ENCODE measurements at places on chromosomes 6 and 20.

- DNase-seq = no peak
These were observed 114.4 kb downstream of the SLC23A2 start for GRCh38 chr20:4886771-4887527.

GRCh38 chr6:14142511-14143223, 25.1 kb downstream of the CD83 start:
- no peak for DNase-seq

DNA sequence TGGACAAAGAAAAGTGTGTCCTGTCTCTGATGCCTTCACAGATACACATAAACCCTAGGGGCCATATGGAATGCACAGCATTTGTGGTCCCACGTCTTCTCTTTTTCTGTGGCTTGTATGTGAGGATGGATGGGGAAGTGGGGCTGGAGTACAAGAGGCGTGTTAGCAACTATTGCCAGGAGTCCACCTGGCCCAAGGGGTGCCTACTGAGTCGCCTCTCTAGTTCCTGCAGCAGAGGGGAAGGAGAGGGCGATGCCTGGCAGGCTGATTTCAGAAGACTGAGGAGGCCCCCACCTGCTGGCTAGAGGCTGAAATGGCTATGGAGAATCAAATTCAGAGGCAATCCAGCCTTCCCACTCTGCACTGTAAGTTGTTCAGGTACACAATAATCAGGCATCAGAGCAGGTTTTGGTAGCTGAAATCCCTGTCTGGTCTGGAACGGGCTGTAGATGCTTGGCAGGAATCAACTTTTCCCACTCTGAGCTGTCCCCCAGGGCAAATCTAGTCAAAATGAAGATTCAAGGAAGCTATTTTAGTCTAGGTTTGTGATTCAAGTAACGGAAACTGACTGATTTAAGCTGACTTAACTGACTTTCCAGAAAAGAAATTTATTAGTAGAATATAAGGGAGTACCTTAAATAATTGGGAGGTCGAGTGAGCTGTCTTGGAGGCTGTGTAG, 14.9 kb upstream of the PPARD start:
- no peak for DNase-seq

DNA sequence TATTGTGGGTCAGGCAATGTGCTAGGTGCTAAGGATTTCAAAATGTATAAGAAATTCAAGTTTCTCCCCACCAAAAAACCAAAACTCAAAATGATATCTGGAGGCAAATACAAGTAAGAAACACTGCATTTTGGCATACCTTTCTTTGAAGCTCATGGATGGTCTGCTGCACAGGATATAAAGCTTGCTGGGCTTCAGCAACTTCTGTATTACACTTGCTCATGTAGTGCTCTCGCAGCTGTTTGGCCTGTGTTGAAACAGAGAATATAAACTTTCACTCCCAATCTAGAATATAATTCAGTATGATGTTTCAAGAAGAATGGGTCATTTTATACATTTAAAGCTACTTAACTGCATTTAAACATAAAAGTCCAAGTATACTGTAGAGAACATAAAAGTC, 39.6 kb downstream of the SHPRH start:
- DNase-seq = no peak

GRCh38 chr20:62010551-62011402, 54.9 kb downstream of the TAF4 start:
- no peak for DNase-seq

- no peak for DNase-seq
These were observed 113.6 kb upstream of the SLC22A16 start for GRCh38 chr6:110589865-110590513.

DNA sequence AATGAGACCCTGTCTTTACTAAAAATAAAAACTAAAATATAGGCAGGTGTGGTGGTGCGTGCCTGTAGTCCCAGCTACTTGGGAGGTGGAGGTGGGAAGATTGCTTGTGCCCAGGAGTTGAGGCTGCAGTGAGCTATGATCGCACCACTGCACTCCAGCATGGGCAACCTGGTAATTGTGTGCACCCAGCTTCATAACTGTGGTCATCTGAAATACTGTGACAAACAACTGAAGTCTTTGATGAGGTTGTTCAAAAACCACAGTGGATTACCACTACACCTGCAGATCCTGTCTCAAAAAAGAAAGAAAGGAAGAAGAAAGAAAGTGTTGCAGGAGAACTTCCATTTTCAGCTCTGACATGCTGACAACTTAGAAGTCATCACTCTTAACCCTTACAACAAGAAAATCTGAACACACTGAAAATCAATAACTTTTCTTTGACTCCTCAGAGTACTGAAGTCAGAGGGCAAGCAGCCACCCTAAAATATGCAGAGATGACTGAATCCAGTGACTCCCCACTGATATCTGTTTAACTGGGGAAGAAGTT, 13.8 kb upstream of the ZBP1 start:
- no peak for DNase-seq

DNA sequence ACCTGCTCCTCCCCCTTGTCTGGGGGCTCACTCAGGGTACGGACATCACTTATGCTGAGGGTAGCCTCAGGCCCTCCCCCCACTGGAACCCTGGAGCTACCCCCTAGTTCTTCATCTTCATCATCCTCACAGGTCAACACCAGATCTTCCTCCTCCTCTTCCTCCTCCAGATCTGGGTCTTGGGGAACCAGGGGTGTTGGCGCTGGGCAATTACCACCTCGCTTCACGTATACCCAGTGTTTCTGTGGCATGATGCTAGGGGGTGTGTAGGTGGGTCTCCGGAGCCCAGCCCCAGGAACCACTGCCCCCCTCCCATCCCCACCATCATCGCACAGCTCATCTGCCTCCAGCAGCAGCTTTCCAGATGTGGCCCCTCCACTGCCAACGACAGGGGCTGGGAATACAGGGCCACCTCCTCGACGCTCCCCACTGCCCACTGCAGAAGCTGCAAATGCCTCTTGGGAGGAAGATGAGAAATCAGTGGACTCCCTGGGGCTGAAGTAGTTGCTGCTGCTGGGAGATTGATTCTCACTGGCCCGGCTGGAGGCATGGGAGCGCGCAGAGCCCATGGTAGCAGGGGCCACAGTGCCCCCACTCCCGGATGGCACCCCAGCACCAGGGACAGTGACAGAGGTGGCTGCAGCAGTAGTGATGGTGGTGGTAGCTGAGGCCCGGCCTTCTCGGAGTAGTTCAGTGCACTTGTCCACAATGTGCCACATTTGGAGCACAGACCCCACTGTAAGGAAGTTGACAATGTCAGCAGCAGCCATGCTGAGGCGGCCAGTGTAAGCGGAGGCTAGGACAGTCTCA, 1.5 kb downstream of the ZBTB22 start:
- DNase-seq = no peak

DNA sequence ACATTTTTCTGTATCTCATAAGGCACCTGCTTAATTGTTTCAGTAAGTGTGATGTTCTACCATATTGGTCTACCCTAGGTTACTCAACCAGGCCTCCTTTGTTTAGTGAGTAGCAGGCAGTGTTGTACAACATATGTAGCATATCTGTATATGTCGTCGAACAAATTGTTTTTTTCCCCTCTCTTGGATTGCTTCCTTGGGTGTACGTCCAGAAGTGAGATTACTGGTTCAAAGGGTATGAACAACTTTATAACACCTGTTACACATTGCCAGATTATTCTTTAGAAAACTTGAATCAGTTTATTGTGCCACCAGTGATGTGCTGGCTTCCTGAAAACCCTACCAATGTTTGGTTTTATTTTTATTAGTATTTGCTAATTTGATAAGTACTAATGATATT, 14.7 kb downstream of the SLC16A10 start:
- DNase-seq = no peak

DNA sequence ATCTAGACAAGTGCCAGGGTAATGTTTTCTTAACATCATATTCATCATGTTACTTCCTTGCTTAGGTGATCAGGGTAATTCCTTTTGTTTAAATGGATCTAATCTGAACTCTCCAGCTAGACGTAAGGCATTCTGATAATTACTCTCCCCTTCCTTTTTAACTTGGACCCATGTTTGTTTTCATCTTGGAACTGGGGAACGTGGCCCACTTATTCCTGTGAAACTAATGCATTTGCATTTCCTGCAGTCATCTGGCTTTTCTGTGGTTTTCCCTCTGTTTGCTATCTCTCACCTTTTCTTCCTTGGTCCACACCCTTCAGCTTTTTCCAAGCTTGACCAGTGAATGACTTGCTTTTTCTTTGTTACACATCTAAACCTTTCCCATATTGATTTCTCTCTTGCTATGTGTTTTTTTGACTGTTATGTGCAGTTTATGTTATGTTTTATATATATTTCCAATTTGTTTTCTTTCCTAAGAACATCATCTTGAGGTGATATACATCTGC, 33.3 kb downstream of the SLX4IP start:
- no peak for DNase-seq

DNA sequence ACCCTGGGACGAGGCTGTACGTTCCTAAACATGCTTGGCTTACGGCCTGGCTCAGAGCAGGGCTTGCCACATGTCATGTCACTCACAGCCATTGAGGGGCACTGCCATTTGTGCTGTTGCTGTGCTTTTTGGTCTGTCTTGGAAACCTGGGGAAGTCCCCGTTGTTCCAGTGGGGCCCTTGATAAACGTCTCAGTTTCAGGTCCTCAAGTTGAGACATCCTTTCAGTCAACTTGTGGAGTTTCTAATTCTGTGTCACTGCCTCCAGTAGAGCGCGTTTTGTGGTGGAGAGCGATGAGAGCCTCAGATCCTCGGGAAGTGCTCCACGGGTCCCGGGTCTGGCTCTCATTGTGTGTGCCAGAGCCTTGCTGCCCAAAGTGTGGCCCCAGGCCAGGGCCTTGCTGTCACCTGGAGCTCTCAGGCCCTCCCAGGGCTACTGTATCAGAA, 43.0 kb upstream of the CCR6 start:
- no peak for DNase-seq

DNA sequence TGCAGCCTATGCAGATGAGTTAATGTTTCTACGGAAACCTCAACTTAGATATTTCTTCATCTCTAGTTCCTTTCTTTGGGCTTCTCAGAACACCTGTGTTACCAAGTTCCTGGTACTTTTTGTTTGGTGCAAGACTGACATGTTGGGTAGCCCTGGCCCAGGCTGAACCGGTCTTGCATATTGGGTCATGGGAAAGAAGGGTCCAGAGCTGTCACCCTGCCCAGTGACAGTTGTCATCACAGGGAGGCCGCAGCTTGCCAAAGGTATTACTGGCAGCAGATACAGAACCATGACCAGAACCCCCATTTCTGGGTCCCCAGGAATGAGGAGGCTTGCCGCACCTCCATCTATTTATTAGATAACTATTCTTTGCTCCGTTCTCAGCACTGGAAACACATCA, 40.2 kb downstream of the PDYN start:
- no peak for DNase-seq

GRCh38 chr20:55893031-55893430, 112.3 kb downstream of the CBLN4 start:
- DNase-seq = no peak

DNA sequence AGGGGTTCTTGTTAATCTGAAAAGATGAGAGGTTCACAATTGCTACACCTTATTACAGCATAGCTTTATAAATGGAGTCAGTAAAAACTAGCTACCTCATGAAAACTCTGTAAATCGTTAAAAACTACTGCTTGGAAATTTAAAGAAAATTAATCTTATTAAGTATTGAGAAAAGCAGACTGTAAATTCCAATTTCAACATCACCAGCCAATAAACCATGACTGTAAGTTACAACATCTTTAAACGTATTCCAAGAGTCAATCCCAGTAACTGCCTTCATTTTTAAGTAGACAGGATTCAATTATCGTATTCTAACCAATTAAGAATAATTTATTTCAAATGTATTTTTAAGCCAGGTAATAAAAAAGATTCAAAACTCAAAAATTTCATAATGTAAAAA, 70.3 kb downstream of the ATG5 start:
- DNase-seq = no peak

DNA sequence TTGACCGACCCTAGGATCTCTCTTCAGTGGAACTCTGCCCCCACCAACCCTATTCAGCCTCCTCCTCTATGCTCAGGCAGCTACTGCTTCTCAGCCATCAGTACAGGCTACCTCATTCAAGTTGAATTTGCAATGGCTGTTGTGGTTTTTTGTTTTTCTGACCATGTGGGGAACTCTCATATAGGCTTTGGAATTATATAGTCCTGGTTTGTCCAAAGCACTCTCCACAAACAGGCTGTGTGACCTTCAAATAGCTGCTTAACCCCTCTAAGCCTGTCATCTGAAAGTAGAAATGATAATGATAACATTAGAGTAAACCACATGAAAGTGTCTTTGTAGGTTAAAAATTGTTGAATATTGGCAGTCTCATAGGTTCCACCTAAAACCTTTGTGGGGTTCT, 80.3 kb downstream of the UNC5CL start:
- no peak for DNase-seq

DNA sequence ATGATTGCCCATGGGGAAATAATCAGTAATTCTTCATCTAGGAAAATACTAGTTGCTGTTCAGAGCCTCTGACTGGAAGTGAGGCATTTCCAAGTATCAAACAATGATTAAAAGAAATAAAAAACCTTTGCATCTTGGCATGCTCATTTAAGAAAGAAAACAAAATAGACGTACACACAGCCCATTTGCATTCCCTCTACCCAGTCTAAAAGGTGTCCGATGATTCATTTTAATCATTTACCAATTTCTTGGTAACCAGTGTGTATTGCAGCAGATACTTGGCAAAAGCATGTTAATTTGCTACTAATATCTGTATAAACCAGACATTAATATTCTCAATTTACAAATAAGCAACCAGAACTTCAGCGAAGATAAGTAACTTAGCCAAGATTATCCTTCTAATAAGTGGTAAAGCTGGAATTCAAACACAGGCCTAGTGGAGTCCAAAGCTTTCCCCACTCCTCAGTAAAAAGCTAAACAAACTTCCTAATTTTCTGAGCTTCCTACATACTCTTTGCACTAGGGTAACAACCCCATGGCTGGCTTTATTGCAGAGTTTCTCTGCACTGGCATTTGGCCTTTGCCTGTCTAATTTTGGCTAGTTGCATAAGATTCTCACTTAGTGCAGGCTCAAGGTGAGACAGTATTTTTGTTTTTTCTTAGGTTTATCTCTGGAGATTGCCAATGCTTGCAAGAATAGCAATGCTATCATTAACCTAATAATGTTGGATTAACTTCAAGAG, 338.1 kb downstream of the PRKN start:
- no peak for DNase-seq

- DNase-seq = no peak
These were observed 82.6 kb downstream of the EPB41L2 start for GRCh38 chr6:130980310-130981032.

GRCh38 chr20:44886266-44886651, 754 bp downstream of the YWHAB start:
- DNase-seq = no peak

- peak; percentile 49 for DNase-seq
These were observed 205.3 kb downstream of the NFATC2 start for GRCh38 chr20:51337126-51337805.
